ENCODE measurements at places on chromosomes 7 and 10. TPM values are rescaled to one million over a fixed set of nuclear protein-coding genes. Genes with fewer than 3 reads are reported as not detected.

WNT8B gene
- total RNA-seq, result not detected

ACTL6B gene
- total RNA-seq, result 109 TPM

GPR15LG gene
- total RNA-seq, result not detected

GRCh38 chr7:133230591-133231194 is 22.2 kb upstream of the EXOC4 start:
- peak; percentile 1 for DNase-seq
